ENCODE measurements at places on chromosomes 3 and 15.

DNA sequence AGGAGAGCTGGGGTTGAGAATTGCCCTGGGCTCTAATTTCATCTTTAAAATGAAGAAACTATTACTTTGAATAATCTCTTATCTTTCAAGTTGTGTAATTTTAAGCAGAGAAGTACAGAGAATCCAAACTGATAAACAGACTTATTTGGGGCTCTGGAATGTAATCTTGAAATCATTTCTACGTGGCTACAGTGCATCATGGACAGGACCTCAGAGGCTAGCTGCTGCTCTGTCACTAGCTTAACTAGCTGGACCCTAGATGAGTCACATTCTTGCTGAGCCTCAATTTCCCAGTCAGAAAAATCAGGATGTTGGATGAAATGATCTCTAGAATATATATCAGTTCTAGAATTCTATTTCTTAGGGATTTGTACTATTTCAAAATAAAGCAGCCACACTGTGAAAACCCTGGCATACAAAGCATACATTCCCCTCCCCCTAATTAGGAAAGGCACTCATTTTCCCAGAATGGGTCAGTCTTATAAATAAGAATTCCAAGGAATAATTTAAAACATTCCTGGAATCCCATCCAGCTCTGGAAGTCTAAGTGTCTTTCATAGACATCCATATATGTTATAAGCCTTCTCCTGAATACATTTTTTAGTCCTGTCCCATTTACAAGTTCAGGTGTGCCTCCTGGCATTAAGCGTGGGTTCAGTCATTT, 47.2 kb downstream of the RASGRP1 start:
- DNase-seq: no peak

GRCh38 chr15:64767203-64767602, 8.2 kb downstream of the RBPMS2 start:
- no peak for DNase-seq

GRCh38 chr3:177484926-177485325, 287.6 kb upstream of the TBL1XR1 start:
- DNase-seq: no peak

- no peak for DNase-seq
These were observed 35.0 kb downstream of the ST6GAL1 start for GRCh38 chr3:186965141-186965879.

- DNase-seq: no peak
These were observed 8.6 kb downstream of the LPCAT4 start for GRCh38 chr15:34358367-34358766.

DNA sequence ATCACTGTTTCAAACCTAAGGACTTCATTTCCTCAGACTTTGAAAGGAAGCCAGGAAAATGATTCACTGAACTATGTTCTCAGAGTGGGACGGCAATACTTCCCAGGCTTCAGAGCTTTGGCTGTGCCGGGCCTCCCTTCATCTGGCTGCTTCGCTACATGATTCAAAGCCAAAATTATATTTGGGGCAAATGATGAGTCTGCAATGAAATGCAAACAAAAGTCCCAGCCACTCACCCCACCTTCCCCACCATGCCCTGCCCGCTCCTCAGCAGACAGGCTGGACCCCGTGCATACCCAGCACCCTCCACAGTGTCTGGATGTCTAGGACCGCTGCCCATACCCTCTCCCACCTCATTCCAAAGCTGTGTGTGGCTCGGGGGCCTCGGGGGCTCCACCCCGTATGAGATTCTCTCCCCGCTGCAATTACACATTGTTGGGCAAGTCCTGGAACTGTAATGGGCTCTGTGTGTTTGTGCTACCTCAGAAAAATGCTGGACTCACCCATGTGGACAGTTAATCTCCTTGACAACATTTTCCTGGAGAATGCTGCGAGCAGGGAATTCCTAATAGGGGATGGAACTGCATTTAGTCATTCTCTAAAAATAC, 32.2 kb downstream of the ATP10A start:
- DNase-seq: no peak

DNA sequence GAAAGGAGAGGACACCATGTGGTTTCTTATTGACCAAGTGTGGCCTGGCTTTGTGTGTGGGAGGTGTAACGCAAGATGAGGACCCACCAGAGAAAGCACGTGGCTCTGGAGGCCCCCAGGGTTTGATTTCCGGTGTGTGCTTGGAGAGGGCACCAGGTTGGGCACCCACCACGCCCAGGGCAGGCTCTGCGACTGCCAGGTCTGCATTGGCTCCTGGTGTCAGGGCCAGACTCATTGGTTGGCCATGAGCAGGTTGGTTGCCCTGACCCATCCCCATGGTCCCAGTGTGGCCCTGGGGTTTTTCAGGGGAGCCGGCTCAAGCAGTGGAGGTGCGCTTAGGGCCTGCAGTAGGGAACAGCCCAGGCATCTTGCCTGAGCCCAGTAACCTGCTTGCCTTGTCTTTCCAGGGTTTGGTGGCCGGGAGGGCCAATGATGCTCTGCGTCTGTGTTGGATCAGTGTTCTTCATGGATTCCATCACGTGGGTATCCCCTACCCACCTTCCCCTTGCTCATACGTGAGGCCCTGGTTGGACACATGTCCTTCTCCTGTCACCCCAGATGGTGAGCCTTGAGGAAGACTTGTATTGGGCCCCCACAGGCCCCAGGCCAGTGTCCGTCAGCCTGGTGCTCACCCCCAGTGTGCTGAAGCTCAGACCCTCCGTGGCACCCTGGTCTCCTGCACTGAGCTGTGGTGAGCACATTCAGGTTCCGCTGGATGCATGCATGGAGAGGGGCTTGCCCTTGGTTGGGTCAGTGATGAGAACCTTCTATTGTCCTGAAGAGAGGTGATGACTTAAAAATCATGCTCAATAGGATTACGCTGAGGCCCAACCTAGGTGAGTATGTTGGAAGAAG, 193.9 kb downstream of the UBE3A start:
- DNase-seq: no peak

GRCh38 chr15:52552303-52552702, 16.5 kb downstream of the ARPP19 start:
- no peak for DNase-seq

DNA sequence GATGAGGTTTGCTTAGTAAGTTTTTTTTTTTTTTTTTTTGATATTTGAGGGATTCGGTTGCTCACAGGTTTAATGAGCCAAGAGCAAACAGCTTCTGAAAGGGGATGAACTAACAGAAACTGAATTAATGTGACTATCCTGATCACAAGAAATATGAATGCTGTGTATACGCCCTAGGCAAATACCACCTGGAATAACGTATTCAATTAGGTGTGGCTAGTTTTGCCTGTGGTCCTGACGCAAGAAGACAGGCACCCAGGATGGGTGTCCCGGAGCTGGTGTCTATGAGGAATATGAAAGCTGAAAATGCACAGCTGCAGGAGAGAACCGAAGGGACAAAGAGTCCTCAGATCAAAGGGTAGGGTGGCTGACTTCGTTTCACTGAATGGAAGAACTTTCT, 14.6 kb downstream of the LSG1 start:
- no peak for DNase-seq

GRCh38 chr3:14299767-14300166, 102.6 kb upstream of the SLC6A6 start:
- no peak for DNase-seq

DNA sequence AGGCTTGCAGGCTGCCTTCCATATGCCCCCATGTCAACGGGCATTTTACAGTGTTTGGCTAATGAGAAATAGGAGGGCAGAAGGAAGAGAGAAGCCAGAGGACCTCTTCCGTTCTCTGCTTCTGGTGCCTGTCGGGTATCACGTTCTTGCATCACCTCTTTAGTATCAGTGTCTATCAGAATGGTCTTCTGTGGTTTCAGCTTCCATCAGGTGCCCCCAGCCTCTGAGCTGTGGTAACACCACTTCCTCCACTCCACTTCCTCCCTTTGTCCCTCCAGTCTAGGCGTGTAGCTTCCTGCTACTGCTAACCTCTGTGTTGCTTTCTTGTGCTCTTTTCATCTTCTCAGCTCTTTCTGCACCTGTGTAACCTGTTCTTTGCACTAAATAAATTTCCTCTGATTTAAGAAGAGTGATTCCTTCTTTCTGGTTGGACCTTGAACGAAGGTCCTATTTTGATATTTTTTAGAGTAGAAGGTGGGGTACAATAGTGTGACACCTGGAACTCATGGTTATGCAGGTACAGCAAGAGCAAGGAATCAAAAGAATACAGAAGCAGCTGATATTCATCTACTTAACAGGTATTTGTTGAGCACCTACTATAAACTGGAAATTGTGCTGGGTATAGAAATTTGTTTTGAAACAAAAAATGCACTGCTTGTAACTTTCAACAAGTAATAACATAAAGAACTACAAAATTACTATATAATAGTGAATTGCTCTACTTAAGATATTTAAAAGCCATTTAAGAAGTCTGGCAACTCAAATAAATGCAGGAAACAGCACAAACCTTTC, 27.4 kb upstream of the FOXB1 start:
- DNase-seq: no peak

DNA sequence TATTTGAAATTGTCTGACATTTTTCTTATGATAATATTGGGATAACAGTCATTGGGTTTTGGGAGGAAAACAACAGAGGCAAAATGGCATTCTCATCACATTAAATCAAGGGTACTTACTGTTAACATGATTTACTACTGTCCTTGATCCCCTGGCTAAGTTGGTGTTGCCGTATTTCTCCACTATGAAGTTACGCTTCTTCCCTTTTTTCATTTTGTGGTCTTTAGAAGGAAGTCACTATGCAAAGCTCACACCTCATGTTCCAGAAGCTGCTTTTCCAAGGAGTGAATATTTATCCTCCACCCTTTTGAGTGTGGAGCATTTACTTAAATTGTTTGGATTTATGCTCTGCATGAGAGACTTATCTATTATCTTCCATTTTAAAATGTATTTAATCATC, 63.7 kb downstream of the ALCAM start:
- DNase-seq: no peak

DNA sequence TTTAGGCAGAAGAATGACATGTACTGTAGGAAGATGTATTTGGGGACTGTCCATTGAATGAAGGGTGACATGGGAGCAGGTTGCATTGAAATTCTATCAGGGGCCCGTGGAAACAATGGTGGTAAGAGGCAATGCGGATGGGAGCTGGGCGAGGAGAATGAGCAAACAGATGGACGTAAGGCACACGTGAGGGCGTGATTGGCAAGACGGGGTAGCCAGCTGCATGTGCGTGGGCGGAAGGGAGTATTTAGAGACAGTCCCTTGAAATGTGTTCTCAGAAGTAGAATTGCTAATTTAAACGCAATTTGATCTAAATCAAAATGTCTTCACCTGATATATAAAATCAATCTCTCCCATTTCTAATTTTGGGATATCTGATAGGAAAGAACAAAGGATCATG, 62.3 kb downstream of the MEX3B start:
- DNase-seq: no peak

GRCh38 chr3:136819731-136820679, 1.1 kb downstream of the SLC35G2 start:
- peak; percentile 15 for DNase-seq

- DNase-seq: no peak
These were observed 47.1 kb downstream of the SUMF1 start for GRCh38 chr3:4419920-4420319.

DNA sequence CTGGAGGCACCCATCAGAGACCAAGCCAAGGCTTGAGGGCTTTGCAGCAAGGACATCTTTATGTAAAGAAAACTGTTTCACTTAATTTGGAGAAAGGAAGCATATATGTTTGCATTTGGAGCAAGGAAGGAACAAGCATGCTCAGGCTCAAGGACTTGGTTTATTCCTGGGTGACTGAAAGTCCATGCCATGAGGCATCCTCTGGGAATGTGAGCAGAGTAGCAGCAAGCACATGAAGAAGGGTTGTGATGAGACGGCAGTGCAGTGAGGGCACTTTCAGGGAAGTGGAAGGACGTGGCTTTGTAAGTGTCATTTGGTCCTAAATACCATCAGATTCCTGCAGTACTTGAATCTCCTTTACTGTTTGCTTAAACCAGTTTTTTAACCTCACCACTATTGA, 26.8 kb downstream of the POLG start:
- DNase-seq: no peak

DNA sequence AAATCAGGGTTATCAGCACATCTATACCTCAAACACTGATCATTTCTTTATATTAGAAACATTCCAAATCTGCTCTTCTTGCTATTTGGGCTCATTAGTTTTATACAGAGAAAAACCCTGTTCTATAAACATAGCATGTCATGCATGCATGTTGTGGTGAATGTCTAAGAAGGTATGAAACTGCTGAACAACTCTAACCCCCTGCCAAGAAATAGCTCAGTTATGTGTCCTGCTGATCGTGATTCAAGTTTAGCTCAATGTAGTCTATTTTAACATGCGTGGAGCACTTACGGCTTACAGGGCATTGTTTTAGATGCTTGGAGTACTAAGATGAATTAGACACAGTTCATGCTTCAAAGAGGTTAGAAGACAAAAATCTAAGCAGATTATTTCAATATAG, 35.8 kb downstream of the MYH15 start:
- DNase-seq: no peak

- no peak for DNase-seq
These were observed 43.3 kb downstream of the GABRB3 start for GRCh38 chr15:26729581-26729980.

- no peak for DNase-seq
These were observed 20.6 kb downstream of the FOXP1 start for GRCh38 chr3:71562938-71563337.

GRCh38 chr3:169204751-169205150, 458.8 kb downstream of the MECOM start:
- DNase-seq: no peak

- DNase-seq: no peak
These were observed 91.8 kb upstream of the STT3B start for GRCh38 chr3:31440878-31441277.

DNA sequence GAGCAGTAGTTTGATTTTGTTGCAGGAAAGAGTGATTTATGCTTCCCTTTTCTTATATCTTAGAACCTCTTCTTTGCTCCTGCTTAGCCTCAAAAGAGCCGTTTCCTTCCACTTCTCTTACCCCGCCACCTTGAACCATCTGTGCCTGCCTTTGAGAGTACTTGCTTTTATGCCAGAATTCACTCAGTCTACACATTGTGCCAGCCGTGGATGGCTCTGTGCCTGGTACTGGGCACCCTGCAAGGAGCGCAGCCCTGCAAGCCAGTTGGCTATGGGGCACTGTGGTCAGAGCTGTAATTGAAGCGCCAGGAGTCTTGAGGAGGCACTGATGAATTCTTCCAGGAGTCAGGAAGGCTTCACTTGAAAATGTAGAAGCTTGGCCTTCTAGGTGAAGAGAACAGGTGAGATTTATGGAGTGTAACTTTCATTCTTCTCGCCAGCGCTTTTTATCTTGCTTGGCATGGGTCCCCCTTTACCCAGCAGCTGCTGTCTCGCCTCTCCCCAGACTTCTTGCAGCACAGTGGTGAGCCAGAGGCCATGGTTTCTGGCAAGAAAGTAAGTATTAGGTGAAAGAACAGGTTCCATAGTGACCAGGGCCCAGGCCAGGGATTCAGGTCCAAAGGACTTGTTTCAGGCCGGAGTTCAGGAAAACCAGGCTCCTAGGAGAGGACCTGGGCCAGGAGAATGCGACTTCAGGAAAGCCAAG, 4.9 kb downstream of the TMED3 start:
- DNase-seq: no peak

DNA sequence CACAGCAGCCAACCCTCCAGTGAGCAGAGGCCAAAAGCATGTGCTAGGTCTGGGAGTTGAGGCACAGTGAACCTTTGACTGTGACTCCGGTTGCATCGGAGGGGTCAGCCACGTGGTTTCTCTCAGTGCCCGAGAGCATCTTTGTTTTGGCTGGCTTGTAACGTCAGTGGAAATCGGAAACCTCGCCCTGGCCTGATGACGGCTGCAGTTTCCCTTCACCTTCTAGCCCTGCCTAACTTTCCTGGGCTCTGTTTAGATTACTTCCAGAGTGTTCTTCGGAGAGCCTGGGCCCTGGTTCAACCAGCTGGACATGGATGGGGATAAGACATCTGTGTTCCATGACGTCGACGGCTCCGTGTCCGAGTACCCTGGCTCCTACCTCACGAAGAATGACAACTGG, 56.6 kb downstream of the MESD start:
- no peak for DNase-seq

Data from activated CD8-positive, alpha-beta memory T cell treated with anti-CD3 and anti-CD28 coated beads for 1 hour (primary cell).